ENCODE measurements at places on chromosomes 1 and 21.
A peak's percentile ranks its signal among the peaks of the same experiment; 100 is the strongest.

GRCh38 chr1:67201891-67202290 is 35.6 kb downstream of the IL23R start:
- DNase-seq: no peak

DNA sequence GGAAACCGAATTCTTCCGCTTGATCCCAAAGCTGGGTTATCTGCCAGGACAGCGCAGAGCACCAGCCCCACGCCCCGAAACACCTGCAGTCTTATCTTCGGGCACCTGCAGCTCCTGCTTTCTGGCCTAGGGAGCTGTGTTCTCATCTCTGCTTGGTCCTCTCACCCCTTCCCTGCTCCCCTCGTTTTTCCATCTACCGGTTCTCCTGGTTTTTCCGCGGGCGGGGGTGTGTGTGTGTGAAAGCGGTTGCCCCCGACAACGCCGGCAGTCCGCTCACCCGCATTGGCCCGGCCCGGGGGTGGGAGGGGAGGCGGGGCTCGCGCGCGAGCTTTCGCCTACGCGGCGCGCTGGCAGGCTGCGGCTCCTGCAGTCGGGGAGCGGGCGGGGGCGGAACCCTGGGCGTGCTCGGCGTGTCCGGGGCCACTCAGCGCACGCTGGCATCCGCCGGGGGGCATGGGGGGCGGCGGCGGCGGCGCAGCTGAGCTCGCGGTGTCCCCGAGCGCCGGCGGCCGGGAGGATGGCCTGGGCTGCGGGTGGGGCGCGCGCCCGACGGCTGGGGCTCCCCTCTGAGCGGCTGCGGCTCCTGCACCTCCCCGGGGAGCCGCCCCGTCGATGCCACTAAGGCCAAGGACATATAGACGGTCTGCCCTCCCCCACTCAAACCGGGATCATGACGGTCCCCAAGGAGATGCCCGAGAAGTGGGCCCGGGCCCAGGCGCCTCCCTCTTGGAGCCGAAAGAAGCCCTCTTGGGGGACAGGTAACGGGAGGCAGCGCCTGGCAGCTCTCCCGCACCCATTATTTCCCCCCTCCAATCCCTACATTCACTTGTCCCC is 3.2 kb downstream of the ATP8B2 start:
- DNase-seq: peak; percentile 96

DNA sequence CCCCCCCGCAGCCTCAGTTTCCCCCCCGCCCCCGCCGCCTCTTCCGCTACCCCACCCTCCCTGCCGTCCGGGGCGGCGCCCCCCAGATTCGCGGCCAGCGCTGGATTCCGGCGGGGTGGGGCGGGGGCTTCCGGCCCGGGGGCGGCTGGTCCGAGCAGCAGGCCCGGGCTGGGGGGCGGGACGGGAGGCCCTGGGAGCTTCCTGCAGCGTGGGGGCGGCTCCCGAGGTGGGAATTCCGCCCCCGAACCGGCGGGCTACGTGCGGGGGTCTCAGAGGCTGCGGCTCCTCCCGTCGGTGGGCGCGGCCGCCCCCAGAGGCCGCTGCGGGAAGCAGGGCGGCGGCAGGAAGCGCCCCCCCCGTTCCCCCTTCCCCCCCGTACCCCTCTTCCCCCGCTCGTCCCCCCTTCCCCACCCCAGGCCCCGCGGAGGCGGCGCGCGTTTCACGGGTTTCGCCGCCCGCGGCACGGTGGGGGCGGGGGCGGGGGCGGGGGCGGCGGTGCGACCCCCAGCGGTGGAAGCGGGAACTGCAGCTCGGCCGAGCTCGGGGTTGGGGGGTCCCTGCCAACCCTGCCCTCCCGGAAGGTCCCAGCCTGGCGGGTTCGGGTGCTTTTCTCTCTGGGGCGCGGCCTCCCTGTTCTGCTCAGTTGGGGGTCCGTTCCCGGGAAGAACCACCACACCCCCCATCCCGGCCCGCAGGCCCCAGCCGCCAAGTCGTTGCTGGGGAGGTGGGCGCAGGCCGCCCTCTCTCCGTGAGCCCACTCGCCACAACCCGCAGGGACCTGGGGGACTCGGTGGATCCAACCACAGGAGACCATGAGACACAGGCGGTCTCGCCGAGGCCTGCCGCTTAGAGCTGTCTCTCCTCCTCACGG is 76.3 kb downstream of the MORN1 start:
- DNase-seq: peak; percentile 87

DNA sequence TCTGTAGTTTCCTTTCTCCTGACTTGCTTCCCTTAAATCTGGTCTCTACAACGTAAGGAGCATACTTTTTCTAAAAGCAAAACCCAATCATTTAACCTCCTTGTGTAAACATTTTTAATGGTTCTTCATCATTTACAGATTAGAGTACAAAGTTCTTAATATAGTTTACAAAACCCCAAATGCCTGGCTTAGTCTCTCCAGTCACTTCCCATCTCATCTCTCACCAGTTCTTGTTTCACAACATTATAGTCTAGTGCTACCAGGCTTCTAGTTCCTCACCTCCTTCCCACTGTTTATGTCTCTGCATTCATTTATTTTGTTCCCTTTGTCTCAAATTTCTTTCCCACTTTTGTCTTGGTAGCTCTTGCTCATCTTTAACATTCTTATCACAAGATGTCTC is 168.4 kb downstream of the FASLG start:
- DNase-seq: no peak

DNA sequence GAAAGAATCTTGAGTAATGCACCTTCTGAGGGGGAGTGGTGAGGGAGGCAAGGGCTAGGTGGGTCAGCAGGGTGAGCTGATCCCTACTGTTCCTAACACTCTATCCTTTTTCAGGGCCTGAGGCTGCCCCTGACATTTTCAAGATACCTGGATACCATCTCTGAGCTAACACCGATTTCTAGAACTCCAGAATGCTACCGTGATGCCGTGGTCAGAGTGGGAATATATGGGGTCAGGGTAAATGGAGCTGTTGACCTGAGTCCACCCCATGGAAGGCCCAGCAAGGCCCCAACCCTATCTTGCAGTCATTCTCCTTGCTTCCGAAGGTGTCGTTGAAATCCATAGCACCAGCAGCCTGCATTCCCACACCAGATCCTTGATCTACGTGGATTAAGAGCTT is 18.0 kb upstream of the PTPRF start:
- DNase-seq: no peak

GRCh38 chr1:39177706-39178105 is 26.8 kb upstream of the MACF1 start:
- DNase-seq: no peak

DNA sequence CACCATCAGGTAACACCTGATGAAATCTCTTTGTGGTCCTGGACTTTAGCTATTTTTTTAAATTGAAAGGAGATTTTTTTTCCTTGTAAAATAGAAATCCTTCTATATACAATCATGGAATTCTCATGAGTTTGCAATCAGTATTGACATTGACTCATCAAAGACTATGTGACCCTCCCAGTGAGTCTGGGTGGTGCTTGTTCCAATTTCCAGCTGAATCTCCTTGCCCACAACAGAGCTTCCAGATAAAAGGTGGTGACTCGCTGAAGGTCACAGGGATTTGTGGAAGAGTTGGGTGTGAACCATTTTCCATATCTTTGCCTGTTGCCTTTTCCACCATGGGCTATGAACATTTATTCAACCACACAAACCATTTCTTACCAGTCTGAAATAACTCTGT is 486.6 kb downstream of the AJAP1 start:
- no peak for DNase-seq

DNA sequence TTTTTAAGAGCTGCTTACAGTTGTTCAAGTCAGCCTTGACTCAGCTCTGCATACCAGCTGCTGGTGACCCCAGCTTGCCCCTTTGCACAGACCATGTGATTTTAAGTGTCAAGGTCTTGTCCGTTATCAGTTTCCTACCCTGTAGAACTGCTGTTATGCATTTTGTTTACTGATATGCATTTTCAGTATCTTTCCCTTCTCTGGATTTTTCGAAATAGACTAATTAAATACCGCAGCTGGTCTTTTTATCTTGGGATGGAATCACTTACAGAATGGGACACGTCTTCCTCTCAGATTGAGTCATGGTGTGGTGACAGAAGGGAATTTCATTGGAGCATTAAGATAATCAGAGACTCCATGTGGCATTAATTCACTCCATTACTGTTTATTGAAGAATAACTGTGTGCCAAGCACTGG is 145.6 kb downstream of the FMN2 start:
- no peak for DNase-seq

Data from activated effector memory CD4-positive, alpha-beta T cell treated with anti-CD3 and anti-CD28 coated beads, Interleukin-2, amount 50 U/mL, for 16 hours (primary cell).